ENCODE measurements at places on chromosomes 6 and 20.

GRCh38 chr6:131122516-131122915 lies 12.8 kb upstream of the AKAP7 start:
- DNase-seq, result no peak

DNA sequence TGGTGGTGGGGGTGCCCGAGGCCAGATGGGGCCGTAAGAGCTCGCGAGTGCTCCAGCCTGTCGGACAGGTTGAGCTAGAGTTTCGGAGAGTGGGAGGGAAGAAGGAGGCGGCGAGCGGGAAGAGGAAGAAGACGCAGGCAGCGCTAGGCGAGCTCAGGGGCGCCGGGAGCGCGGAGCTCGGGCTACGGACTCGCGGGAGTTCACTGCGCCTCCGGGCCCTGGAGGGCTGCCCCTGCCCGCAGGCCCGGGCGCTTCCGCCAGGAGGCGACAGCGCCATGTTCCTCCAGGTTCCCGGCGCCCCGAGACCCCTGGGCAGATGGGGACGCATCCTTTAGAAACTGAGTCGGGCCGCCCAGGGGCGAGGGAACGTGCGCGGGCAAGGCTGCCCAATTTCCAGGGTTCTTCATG lies 984 bp downstream of the TFAP2C start:
- no peak for DNase-seq

GRCh38 chr20:9306521-9306920 lies 207.9 kb upstream of the LAMP5 start:
- no peak for DNase-seq

GRCh38 chr6:153537422-153537821 lies 406.3 kb upstream of the RGS17 start:
- no peak for DNase-seq

- DNase-seq, result no peak
These were observed 111.4 kb upstream of the ARMC2 start for GRCh38 chr6:108736832-108737231.

GRCh38 chr6:85368631-85369030 lies 81.3 kb upstream of the NT5E start:
- DNase-seq, result no peak

DNA sequence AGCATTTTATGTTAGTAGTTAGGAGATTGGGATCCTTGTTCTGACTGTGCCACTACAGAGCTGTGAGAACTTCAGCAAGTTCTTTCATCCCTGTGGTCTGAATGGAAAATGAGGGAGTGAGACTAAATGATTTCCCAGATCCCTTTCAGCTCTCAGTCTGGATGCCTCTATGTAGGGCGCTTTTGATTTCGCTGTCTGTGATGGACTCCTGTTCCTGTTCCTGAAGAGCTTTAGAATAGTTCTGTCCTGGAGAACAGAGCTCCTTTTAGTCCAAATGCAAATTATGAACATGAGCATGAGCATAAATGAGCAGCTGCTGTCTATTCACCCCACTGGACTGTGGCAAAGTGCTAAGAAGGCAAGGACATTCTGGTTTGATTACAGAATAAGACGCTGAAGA lies 61.4 kb upstream of the NT5E start:
- no peak for DNase-seq

- no peak for DNase-seq
These were observed 263.5 kb downstream of the THBS2 start for GRCh38 chr6:168990019-168990751.

DNA sequence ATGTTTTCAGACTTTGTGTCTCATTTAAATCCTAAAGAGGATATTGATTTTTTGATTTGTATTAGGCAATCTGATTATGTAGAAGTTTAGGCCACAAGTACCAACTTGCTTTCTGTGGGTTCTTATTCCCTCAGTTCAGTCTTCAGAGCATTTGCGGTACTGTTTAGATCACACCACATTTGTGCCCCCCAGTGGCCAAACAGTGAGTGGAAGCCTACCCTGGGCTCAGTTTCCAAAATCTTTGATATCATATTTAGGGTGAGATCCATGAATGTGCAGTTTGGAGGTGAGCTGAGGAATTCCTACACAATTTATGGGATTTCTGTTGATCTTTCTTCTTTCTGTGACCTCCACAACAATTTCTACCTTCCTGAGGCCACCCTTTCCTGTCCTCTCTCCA lies 92.3 kb upstream of the FUT9 start:
- DNase-seq, result no peak
